Omental fat pad (tissue), 4 donors: ENCODE measurements at places on chromosomes 3 and 15.

DNA sequence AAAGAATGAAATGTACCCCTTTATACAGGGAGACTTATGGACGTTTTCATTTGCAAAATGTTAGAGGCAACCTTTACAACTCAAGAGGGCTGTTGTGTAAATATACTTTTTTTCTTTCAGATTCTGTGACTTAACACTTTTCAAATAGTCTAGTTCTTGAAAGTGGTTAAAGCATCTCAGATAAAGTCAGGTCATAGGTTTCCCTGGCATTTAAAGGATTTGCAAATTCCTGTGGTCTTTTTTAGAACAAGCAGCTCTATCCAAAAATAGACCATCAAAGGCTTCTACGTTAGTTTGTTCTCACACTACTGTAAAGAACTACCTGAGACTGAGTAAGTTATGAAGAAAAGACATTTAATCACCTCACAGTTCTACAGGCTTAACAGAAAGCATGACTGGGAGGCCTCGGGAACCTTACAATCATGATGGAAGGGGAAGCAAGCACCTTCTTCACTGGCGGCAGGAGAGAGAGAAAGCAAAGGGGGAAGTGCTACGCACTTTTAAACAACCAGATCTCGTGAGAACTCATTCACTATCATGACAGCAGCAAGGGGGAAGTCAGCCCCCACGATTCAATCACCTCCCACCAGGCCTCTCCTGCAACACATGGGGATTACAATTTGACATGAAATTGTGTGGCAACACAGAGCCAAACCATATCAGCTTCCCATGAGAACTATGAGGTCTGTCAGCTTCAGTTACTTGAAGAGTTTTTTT lies 23.3 kb upstream of the GABRR3 start:
- no peak for DNase-seq

DNA sequence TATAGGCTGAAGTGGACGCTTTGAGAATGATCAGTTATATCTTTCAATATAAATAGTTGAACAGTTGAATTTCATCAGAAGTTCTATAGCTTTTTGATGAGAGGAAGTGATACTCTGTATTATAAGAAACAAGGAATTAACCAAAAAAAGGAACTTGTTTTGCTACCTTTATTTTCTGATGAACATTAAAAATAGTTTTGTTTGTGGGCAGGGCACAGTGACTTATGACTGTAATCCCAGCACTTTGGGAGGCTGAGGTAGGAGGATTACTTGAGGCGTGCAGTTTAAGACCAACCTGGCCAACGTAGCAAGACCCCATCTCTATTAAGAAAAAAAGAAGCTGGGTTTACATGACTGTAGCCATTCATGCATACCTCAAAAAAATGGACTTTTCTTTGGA lies 16.7 kb downstream of the BLOC1S6 start:
- DNase-seq = no peak

DNA sequence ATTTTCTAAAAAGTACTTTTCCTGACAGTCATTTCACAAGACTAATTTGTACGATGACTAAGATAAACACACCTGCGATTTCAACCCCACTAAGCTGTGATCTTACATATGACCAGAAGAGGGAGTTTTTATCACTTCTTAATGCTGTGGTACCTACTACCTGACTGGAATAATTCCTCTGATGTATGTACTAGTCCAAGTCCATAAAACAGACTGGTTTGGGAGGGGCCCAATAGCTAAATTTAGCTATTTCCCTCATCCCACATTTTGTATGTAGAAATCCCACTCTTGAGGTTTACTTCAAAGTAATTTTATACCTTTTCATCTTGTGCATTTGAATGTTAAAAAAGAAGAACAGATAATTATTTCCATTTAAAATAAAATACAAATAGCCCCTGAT lies 49.7 kb upstream of the SCAANT1 start:
- no peak for DNase-seq

- no peak for DNase-seq
Measured at GRCh38 chr15:68195336-68196112, 9.6 kb downstream of the CALML4 start.

DNA sequence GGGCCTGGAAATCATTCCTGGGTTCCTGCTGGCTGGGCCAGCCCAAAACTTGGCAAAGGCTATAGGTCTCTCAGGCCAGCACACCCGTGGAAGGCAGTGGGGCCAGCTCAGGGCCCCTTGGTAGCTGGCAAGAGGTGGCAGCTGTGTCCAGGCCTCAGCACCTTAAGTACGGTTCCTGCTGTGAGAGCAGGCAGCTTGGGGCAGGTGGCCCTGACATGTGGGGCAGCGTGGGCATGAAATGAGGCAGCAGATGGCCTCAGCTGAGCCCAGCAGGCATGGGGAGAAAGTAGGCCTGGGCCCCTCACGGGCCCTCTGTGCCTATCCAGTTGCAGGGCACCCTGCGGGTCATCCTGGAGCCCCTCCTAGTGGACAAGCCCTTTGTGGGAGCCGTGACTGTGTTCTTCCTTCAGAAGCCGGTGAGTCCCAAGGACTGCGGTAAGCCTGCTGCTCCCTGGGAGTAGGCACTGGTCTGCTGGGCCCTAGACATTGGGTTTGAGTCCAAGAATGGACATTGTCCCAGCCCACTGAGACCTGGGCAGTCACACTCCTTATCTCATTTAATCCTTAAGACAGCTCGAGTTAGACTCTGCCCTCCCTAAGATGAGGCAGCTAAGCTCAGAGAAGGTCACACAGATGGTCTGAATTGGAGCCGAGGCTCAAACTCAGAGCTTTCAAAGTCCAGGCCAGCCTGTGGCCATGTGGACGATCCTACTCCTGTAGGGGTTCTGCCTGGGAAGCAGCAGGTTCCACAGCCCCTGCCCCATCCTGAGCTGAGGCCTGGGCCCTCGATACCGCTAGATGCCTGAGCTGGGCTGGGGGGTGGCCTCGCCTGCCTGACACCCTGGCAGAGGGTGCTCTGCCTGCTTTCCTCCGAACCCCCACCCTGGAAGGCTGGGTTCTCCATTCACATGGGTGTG lies 25.5 kb downstream of the ESYT3 start:
- no peak for DNase-seq

GRCh38 chr15:61444585-61444984 lies 215.5 kb upstream of the RORA start:
- DNase-seq = no peak
